ENCODE measurements at places on chromosomes 12 and 14.

DNA sequence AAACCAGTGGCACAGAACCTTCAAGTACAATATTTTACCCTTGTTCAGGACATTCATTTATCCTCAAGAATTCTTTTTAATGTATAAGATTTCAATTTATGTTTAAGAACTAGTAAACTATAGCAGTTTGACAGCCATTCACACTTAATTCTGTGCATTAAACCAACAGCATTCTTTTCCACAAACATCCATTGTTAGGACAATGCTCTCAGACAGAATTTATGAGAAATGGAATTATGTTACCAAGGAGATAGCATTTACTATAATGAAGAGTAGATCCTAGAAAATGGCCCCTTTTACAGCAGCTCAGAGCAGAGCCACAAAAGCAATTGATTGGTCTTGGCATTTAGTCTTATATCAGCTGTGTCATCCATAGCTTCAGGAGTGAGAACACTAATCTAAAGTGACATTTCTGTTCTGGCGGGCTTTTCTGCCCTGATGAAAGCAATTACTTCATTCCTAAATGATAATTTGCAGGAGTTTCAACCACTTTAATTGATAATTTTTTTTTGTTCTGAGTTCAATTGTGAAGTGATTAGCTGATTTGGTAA, 268.9 kb downstream of the NPAS3 start:
- DNase-seq = no peak

GRCh38 chr14:46582826-46583225, 68.8 kb downstream of the RPL10L start:
- no peak for DNase-seq

DNA sequence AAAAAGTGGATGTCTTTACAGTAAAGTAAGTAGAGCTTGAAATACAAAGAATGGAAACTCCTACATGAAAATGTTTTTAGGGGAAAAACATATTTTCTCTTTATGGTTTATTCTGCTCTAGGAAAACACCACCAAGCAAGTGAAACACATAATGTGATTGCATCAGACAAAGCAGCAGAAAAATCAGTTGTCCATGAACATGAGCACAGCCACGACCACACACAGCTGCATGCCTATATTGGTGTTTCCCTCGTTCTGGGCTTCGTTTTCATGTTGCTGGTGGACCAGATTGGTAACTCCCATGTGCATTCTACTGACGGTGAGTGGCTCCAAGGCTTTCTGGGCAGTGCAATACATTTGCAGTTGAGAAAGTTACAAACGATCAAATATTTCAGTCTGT, 42.6 kb upstream of the PLEKHD1 start:
- DNase-seq = no peak

GRCh38 chr12:92974759-92975158, 45.7 kb upstream of the EEA1 start:
- no peak for DNase-seq

GRCh38 chr14:49971156-49972130, 78.6 kb downstream of the ARF6 start:
- DNase-seq = no peak

- peak; percentile 39 for DNase-seq
Measured at GRCh38 chr12:71731439-71732356, 23.0 kb upstream of the RAB21 start.

DNA sequence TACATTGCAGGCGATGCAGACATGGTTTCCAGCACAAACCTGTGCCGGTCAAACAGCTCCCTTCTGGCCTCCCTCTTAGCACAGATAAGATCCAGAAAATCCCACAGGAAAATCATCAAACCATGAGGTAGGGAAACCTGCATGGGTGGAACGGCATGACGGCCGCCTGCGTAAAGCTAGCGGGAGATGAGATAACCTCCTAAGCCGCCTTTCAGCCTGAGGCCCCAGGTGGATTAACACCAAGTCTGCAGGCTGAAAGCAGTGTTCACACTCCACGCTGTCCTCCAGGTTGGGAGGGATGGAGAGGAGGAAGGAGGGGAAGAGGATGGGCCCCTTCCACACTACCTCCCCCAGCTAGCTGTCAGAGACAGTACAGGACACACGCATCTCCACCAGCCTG, 63.8 kb downstream of the TSPAN11 start:
- DNase-seq = no peak

- no peak for DNase-seq
Measured at GRCh38 chr14:91708795-91709194, 23.1 kb downstream of the CATSPERB start.

GRCh38 chr12:46934374-46935111, 108.7 kb upstream of the SLC38A4 start:
- no peak for DNase-seq

- no peak for DNase-seq
Measured at GRCh38 chr12:49482095-49483051, 56.5 kb upstream of the KCNH3 start.

DNA sequence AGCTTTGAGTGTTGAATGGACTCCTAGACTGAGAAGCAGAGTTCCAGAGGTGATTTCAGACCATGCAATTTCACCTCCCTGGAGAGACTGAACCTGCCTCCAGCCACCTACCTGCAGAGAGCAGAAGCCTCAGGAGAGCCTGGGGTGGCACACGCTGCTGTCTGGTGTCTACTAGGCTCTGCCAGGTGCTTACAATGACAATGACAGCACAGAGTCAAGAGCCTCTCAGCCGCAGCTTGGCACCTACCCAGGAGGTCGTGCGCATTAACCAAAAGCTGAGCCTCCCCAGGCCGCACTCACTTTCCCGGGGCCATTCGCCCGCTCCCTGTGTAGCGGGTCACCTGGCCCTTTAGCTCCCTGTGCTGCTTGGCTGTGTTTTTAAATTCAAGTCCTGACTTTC, 63.2 kb downstream of the TESC start:
- no peak for DNase-seq

GRCh38 chr12:59182658-59183455, 262.6 kb upstream of the LRIG3 start:
- DNase-seq = no peak

DNA sequence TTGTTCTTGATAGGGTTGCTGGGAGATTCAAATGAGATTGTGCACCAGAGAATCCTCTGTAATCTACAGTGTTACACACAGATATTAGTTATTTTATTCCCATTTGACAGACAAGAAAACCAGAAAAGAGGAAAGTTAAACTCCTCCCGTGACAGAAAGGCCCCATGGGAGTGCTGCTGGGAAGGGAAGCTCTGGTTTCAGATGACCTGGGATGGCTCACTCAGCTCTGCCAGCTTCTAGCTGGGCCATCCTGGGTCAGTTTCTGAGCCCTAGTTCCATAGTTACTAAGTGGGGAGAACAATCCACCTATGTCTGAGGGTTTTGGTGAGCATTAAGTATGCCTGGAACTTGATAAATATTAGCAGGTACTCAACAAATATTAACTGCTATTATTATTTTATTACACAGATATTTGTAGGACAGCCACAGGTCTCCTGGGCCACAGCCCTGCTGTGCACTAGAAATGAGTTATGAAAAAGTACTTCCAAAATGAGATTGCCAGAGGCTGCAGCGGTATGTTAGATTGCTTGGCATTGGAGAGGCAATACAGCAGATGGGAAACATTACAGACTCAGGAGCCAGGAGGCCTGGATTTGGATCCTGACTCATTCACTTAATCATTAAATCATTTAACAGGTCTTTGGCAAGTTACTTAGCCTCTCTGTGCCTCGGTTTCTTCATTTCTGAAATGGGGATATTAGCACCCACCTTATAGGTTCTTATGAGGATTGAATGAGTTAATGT, 47.1 kb upstream of the STON2 start:
- DNase-seq = no peak

DNA sequence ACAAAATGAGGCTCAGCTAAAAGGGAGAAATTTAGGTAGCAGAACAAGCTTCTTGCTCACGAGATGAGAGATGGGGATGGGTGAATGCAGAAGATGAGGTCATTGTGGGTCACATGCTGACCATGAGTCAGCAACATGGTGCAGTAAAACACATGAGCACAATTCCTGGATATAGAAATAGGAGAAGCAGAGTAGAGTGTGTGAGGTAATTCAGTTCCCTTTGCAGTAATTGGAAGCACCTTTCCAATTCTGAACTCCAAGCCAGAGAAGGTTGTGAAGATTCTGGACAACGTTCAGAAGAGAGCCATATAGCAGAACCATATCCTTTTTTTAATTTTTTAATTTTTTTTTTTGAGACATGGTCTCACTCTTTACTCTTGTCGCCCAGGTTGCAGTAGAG, 62.0 kb upstream of the LMNTD1 start:
- DNase-seq = peak; percentile 15

- DNase-seq = no peak
Measured at GRCh38 chr12:120039711-120040110, 50.7 kb downstream of the BICDL1 start.

DNA sequence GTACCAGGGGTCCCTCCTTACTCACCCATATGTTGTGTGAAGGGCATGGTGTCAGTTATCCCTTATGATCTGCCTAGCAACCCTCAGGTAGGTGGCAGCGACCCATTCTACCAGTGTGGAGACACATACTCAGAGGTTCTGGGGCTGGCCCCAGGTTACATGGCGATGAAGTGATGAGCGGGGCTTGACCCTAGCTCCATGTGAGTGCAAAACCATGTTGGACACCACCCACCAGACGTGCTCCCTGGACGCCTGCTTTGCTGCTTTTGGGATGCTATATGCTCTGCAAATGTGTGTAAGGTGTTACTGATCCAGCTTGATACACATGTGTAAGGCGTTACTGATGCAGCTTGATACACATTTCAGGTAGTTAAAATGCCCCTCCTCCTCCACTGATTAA, 33.3 kb downstream of the EP400 start:
- no peak for DNase-seq

- DNase-seq = no peak
Measured at GRCh38 chr14:51682411-51682810, 30.7 kb downstream of the FRMD6 start.

- DNase-seq = no peak
Measured at GRCh38 chr12:109552971-109553370, 20.3 kb downstream of the MMAB start.

- no peak for DNase-seq
Measured at GRCh38 chr14:105068818-105069217, 3.6 kb upstream of the GPR132 start.

DNA sequence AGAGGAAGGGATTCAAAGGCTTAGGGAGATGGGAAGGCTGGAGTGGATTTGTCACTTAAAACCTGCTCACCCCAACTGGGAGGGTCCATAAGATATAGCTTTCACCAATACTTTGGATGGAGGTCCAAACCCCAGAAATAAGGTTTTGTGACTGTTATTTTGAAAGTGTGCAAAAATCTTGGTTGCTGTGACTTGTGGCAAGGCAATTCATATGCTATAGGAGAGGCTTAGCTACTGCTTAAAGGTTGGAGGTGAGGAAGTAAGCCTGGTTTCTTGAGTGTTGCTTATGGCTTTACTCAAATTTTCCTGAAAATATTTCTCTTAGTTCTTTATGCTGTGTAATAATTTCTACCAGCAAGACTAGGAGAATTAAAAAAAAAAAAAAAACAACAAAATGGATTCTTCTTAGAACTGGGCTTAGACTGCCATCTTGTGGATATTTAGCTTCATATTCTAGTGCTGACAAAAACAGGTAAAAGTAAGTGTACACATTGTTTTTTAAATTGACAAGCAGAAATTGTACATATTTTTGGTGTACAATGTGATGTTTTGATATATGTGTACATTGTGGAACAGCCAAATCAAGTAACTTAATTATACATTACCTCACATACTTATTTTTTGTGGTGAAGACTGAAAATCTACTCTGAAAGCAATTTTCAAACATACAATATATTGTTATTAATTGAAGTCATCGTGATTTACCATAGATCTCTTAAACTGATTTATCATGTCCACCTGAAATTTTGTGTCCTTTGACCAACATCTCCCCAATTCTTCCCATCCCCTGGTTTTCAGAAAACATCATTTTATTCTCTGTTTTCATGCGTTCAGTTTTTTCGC, 23.0 kb downstream of the PDE6H start:
- DNase-seq = no peak

DNA sequence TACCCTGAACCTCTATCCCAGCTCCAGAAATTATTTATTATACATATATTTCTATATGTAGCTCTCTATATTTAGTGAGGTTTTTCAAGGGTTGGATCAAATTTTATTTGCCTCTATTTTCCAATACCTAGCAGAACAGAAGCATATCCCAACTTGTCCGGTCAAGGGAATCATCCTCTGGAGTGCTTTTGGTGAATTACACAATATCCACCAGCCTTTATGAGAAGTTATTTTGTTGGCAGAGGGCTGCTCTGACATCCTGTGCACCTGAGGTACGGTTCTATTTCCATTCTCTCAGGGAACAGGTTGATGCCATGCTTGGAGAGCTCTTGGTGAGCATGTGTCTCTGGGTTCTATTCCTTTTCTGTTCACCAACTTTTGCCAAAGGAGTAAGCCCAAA, 1056.4 kb downstream of the GALC start:
- DNase-seq = no peak

DNA sequence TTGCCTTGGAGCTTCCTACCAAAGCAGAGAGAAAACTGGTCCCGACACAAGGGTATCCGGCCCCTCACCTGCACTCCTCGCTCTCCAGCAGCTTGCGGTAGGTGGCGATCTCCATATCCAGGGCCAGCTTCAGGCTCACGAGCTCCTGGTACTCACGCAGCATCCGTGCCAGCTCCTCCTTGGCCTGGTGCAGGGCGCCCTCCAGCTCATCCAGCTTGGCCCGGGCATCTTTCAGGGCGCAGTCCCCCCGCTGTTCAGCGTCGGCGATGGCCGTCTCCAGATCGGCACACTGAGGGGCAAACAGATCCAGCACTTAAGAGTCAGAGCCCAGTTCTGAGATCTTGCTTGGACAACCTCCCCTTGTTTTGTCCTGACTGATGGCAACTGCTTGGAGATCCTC, 13.7 kb downstream of the KRT72 start:
- no peak for DNase-seq

GRCh38 chr14:54337314-54337713, 59.5 kb upstream of the CDKN3 start:
- DNase-seq = no peak

GRCh38 chr14:99544991-99545390, 59.0 kb downstream of the CCDC85C start:
- DNase-seq = no peak

Measured in H54 (cell line).